ENCODE measurements at places on chromosomes 13 and 19. TPM values are rescaled to one million over a fixed set of nuclear protein-coding genes. Genes with fewer than 3 reads are reported as not detected.

Gene F2RL3
- polyA plus RNA-seq = 0.12 TPM

Gene FLT1
- polyA plus RNA-seq = 17.8 TPM

Gene BRCA2
- 0.59 TPM for polyA plus RNA-seq

Gene TMEM145
- 17.6 TPM for polyA plus RNA-seq

Gene PROZ
- not detected for polyA plus RNA-seq

Gene ELSPBP1
- not detected for polyA plus RNA-seq

Gene RASIP1
- polyA plus RNA-seq = 4.7 TPM

Gene PPP1R12C
- 56.9 TPM for polyA plus RNA-seq

Gene SLC25A30
- polyA plus RNA-seq = 3.0 TPM

Gene POSTN
- polyA plus RNA-seq = 0.58 TPM

Gene ZNF554
- 6.0 TPM for polyA plus RNA-seq

Gene POLR1D
- 123 TPM for polyA plus RNA-seq

Gene EPN1
- polyA plus RNA-seq = 174 TPM

Gene PGLYRP1
- polyA plus RNA-seq = not detected

Gene TNFSF9
- polyA plus RNA-seq = 1.2 TPM

Gene SLC8A2
- polyA plus RNA-seq = 23.3 TPM

Gene CYSLTR2
- 0.48 TPM for polyA plus RNA-seq

Gene LRRC4B
- polyA plus RNA-seq = 52.9 TPM

Gene TNNI3
- polyA plus RNA-seq = not detected

Gene EHD2
- polyA plus RNA-seq = 21.0 TPM

Gene LCP1
- 5.4 TPM for polyA plus RNA-seq

Gene MYPOP
- 14.1 TPM for polyA plus RNA-seq

Gene POLR2I
- polyA plus RNA-seq = 230 TPM

Gene UBE2L5
- not detected for polyA plus RNA-seq

Gene REEP6
- 10.4 TPM for polyA plus RNA-seq

Gene TEX29
- 1.6 TPM for polyA plus RNA-seq

Gene CPAMD8
- polyA plus RNA-seq = 4.1 TPM

Gene URAD
- not detected for polyA plus RNA-seq

Gene PRR36
- polyA plus RNA-seq = 142 TPM

Gene SOX1
- 98.5 TPM for polyA plus RNA-seq

Gene GRIN2D
- 2.1 TPM for polyA plus RNA-seq

Gene MED16
- polyA plus RNA-seq = 95.1 TPM
